NCI-H226 (cell line): ENCODE measurements at places on chromosomes 12 and 14.

GRCh38 chr12:108587826-108588225, 10.1 kb downstream of the TMEM119 start:
- no peak for DNase-seq

- DNase-seq = no peak
These were observed 14.3 kb upstream of the GTF2A1 start for GRCh38 chr14:81235096-81235495.

DNA sequence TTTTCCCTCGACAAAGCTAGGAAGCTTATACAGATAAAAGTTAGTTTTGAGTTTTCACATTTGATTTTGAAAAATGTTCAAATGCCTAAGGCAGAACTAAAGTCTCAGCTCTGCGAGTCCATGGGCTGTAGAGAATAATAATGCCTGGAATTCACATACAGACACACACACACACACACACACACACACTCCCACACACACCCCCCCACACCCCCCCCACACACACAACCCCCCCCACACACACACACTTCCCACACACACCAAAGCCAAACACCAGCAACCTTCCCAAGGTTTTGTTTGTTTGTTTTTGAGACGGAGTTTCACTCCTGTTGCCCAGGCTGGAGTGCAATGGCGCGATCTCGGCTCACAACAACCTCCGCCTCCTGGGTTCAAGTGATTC, 62.8 kb upstream of the EIF5 start:
- no peak for DNase-seq

DNA sequence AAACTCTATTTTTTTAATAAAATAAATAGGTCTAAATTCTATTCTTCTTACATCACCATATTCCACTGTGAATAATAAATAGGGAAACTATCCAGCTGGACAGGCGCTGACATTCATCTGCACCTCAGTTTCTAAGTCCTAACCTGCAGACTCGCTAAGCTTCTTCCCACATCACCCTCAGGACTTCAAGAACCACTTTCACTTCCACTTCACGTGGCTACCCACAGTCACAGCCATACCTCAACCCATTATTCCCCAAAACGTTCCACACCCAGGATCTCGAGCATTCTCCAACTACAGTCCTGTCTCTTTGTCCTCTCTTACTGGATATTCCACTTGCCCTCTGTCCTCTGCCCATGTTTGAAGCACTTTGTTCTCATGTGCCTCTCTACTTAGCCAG, 71.1 kb downstream of the C2CD5 start:
- DNase-seq = no peak

DNA sequence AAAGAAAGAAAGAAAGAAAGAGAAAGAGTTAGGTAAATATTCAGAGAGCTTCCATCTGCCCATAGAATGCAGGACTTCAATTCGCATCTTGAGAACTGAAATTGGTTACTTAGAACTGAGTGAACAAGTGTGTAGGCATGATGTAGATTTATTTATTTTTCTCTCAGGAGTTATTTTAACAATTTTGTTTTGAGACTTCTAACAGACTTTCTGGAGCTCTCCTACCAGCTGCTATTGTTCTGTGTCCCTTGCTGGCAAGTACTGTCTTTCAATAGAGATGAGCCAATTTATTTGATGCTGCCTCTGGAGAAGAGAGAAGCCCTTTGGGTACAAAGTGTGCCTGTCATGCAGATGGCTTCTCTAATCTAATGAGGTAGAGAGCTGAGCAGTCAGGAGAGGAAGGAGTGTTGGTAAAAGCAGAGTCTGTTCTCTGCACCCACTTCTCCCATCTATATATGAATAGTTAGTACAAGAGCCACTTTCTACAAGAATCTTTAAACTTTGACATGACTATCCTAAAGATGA, 67.0 kb downstream of the SYT1 start:
- no peak for DNase-seq

- DNase-seq = no peak
These were observed 76.6 kb downstream of the PAX9 start for GRCh38 chr14:36738269-36738668.

DNA sequence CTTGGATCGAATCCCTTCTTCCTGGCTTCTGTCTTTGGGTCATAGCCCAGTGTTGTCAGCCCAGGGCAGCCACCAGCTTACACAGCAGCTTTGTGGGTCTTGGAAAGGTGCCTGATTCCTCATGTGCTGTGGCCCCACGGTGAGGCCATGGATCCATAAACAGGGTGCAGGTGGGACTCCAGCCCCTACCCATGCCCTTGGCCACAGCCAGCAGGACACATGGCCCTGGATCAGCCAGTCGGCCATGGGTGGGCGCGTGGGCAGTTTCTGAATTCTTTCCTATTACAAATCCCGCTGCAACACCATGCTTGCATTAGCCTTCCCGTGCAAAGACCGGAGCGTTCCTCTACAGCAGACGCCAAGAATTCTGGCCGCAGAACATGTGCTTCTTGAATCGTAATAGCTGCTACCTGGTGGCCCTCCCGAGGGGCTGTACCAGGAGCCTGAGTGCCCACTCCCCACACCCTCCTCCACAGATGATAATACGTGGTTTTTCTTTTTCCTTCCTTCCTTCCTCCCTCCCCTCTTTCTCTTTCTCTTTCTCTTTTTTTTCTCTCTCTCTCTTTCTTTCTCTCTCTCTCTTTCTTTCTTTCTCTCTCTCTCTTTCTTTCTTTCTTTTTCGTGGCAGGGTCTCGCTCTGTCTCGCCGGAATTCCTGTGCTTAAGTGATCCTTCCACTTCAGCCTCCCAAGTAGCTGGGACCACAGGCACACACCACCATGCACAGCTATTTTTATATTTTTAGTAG, 2.9 kb upstream of the MMP17 start:
- DNase-seq = no peak

DNA sequence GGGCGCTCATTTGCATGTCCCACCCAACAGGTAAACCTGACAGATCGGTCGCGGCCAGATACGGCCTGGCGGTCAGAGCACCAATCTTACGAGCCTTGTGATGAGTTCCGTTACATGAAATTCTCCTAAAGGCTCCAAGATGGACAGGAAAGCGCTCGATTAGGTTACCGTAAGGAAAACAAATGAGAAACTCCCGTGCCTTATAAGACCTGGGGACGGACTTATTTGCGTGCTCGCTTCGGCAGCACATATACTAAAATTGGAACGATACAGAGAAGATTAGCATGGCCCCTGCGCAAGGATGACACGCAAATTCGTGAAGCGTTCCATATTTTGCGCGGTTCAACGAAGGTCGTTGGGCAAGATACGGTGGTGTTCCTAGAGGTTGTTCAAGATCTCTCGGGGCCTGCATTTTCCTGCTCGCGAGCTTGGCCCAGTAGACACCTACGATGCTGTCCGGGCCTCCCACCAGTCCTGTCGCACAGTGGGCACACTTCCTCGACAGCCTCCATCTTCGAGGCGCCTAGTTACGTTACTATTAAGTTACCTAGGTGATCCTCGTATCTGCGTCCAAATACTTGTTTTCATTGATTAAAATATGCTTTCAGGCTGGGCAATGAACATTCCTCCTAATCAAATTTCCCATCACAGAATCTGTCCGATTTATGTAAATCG, at the start of gene RNU6-7:
Gene RNU6-7 (plus strand): TSS at position 230 of the 675 bp plus-strand sequence.
- DNase-seq = peak; percentile 20

DNA sequence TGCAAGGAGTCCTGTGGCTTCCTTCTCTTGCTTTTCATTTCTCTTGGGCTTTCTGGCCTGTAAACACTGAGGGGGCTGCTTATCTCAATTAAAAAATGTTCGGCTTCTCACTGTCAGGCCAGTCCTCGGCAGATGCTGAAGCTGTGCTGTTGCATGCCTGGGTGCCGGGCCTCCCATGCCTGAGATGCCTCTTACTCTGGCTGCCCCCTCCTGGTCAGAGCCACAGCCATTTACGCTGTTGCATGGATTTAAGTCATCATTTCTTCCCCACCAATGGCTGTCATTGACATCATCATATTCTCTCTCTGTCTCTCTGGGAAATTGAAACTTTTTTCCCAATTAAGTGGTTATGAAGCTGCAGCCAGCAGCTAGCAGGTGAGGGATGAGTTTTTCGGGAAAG, 53.7 kb downstream of the FOXN4 start:
- peak; percentile 8 for DNase-seq

- DNase-seq = no peak
These were observed 322.4 kb downstream of the ATP23 start for GRCh38 chr12:58263816-58264215.

DNA sequence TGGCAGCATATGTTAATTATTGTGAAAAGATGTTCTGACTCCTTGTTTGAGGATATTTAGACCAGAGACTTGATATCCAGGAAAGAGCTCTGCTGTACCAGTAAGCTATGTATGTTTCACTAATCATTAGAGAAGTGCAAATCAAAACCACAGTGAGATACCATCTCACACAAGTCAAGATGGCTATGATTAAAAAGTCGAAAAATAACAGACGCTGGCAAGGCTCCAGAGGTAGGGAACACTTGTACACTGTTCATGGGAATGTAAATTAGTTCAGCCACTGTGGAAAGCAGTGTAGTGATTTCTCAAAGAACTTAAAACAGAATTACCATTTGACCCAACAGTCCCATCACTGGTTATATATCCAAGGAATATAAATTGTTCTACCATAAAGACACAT, 171.6 kb downstream of the DPY19L2 start:
- DNase-seq = no peak

DNA sequence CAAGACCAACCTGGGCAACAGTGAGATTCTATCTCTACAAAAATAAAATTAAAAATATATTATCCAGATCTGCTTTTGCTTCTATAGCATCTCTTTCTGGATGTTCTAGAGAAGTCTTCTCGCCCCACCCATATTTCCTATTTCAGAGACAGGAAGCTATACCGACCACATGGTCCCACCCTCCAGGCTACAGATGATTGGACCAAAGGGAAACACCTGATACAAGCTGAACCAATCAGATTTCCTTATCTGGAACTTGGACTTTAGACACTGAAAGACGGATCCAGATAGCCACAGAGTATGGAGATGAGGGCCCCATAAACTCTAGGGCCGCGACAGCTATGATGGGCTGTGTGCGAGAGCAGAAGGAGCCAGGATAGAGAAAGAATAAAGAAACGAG, 48.7 kb downstream of the CCDC60 start:
- DNase-seq = no peak

DNA sequence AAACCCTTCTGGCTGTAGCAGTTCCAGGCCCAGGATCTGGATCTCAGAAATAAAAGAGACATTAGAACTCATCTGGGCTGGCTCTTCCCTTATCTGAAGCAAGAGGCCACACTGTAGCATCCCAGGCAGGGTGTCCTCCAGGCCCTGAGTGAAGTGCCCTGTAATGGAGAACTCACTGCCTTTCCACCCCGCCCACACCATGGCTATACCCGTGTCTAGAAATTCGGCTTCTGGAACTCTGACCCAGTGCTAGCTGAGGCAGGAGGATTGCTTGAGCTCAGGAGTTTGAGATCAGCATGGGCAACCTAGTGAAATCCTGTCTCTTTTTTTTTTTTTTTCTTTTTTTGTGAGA, 23.5 kb upstream of the PLEKHG3 start:
- no peak for DNase-seq

DNA sequence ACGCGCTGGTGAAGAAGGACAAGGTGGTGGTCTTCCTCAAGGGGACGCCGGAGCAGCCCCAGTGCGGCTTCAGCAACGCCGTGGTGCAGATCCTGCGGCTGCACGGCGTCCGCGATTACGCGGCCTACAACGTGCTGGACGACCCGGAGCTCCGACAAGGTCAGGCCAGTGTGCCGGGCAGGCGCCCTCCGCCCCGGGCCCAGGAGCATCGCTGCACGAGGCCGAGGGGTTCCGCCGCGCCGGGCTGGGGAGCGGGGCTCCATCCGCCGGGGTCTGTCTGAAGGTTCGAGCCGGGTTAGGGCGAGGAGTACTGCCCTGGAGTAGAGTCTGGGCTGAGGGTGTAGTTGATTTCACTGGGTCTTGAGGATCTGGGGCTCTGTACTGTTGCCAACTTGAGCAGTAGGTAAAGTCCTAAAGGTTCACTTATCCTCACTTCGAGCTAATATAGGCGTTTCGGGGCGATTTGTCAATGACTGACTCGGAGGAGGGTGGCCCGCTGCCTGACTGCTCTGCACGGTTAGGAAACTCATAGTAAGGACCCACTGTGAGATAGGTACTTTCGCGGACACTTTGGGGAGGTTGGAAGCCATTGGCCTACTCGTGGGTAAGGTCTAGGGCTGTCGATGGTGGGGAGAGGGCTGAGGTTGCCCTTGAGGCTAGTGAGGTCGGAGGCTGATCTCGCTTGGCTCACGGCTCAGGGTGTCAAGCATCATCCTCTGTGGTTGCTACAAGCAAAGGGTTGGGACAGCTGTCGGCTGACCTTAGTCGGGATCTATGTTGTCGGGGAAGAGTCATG, 574 bp downstream of the GLRX5 start:
- no peak for DNase-seq

DNA sequence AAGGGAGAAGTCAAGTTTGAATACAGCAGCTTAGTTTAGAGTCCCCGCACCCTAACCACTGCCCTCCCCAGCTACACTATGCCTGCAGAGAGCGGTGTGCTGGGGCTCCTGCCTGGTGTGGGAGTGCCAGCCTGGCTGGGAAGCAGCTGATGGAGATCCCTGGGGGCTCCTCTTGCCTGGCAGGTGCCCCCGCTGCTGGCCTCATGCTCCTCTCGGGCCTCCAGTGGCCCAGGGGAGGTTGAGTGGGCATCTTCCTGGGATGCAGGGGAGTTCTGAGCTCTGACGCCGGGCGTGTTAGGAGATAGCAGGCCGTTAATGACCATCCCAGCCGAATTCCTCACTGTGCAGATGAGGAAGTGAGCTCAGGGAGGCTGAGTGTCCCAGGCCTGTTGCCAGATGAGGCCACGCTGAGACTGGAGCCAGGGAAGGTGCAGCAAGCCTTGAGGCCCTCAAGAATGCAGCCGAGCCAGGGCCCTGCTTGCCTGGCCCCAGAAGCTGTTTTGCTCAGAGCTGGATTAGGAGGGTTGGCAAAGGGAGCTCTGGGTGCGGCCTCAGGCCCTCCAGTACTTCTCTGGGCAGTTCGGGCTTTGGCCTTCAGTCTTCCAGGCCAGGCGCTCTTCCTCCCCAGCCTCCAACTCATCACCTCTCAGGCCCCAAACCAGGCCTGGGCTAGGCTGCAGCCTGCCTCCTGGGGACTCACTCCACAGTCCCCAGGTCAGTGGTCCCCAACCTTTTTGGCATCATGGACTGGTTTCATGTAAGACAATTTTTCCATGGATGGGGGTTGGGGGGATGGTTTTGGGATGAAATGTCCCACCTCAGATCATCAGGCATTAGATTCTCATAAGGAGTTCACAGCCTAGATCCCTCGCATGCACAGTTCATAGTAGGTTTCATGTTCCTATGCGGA, 6.6 kb upstream of the CYP46A1 start:
- DNase-seq = peak; percentile 98

- DNase-seq = peak; percentile 86
These were observed 67.2 kb downstream of the PTPRR start for GRCh38 chr12:70853326-70853725.

- no peak for DNase-seq
These were observed 36.4 kb upstream of the BCL2L14 start for GRCh38 chr12:12034344-12034743.

GRCh38 chr14:64515053-64515452, 10.5 kb downstream of the ZBTB1 start:
- no peak for DNase-seq

- DNase-seq = no peak
These were observed 74.4 kb downstream of the CLMN start for GRCh38 chr14:95245334-95245733.

GRCh38 chr12:48002414-48002730, 1.9 kb downstream of the COL2A1 start:
- DNase-seq = no peak
